ENCODE measurements at places on chromosomes 7 and 10. TPM values are rescaled to one million over a fixed set of nuclear protein-coding genes. Genes with fewer than 3 reads are reported as not detected.

Gene AFAP1L2
- total RNA-seq, result 10.5 TPM

DNA sequence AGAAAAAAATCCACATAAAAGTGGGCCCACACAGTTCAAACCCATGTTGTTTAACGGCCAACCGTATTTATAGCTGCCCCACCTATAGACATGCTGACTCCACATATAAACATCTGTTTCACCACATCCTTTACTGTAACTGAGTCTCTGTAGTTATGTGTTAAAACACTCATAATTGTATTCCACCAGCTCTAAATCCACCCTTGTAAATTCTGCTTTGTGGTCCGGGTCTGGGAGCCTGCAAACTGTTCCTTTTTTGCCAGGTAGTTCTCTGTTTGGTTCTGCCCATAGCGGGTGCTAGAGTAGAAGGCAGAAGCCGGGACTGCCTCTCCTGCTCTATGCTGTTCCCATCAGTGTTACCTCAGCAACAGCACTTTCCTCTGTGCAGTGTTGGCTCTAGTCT, 20.2 kb upstream of the FHIP2A start:
- no peak for DNase-seq

- DNase-seq, result no peak
Observed at GRCh38 chr7:5484921-5485320, 61.3 kb upstream of the TNRC18 start.

DNA sequence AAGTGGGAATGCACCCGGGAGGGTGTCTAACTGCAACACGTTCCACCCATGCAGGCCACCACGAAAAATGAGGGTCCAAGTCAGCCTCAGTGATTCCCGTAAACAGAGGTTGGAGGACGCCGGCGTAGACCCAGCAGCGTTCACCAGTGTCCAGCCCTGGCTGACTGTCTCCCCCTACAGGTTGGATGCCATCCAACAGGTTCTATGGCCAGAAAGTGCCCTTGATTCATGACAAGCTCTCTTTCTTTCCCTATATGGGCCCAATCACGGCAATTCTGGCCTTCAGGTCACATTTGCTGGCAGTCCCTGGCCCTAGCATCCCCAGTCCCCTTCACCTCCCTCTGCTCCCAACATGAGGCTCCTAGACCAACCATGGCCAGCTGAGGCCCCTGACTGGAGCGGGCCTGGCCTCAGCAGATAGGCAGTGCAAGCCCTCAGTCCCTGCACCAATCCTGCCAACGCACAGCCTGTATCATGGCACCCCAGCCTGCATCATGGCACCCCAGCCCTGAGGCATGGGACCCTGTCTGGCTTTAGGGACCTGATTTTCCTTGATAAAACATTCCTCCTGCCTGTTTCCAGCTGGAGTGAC, 227.4 kb downstream of the GRID1 start:
- DNase-seq, result peak; percentile 63

- no peak for DNase-seq
Observed at GRCh38 chr7:103592187-103592586, 146.2 kb upstream of the SLC26A5 start.

Data from body of pancreas (tissue), 4 donors.